EH (cell line): ENCODE measurements at places on chromosomes 6 and 20.

GRCh38 chr6:139361211-139361610, 13.2 kb downstream of the CITED2 start:
- no peak for DNase-seq

- peak; percentile 52 for DNase-seq
Observed at GRCh38 chr6:34491091-34491430, 25.2 kb downstream of the PACSIN1 start.

- no peak for DNase-seq
Observed at GRCh38 chr20:60579941-60580515, 621.8 kb downstream of the CDH26 start.

GRCh38 chr6:122202576-122203137, 196.8 kb upstream of the HSF2 start:
- peak; percentile 5 for DNase-seq

DNA sequence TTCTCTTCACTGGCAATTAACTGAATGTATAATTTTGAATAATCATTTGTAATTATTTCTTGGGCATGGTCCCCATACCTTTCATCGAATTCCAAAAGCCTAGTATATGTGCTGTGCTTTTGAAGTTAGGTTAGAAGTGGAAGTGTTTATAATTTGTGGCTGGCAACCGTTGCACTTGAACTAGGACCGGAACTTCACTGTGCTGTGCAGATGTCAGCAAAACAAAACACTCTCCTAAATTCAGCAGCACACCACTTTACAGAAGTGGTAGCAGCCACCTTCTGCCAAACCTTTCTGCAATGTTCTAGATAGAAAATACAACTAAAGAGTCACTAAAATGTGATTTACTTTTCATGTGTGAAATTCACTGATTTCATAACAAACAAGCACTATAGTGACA, 111.9 kb downstream of the FAM83B start:
- no peak for DNase-seq

GRCh38 chr20:41573955-41574354, 44.2 kb downstream of the CHD6 start:
- DNase-seq: no peak

- DNase-seq: no peak
Observed at GRCh38 chr6:97049253-97050011, 124.9 kb downstream of the KLHL32 start.

- no peak for DNase-seq
Observed at GRCh38 chr6:6284221-6284966, 36.1 kb downstream of the F13A1 start.

DNA sequence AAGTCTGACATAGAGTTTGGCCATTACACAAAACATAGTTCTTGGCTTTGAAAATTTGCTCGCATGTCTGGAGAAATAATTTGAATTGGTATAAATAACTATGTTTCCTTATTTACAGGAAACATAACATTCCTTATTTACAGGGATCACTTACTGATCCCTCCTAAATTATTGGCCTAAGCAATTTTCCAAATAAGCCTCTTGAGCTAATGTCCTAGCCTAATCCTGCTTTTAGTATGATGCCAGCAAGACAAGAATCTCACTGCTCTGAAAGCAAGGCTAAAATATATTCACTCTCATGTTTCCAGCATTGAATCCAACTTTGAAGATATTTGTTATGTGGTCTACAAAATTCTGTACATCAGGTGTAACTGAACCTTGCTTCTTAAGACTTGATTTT, 4.1 kb upstream of the TBC1D32 start:
- no peak for DNase-seq

- no peak for DNase-seq
Observed at GRCh38 chr6:149719531-149719930, 1.6 kb upstream of the LATS1 start.

- DNase-seq: no peak
Observed at GRCh38 chr20:25325997-25326396, 64.6 kb downstream of the ABHD12 start.

GRCh38 chr6:43170417-43170930, 595 bp upstream of the SRF start:
- DNase-seq: no peak

DNA sequence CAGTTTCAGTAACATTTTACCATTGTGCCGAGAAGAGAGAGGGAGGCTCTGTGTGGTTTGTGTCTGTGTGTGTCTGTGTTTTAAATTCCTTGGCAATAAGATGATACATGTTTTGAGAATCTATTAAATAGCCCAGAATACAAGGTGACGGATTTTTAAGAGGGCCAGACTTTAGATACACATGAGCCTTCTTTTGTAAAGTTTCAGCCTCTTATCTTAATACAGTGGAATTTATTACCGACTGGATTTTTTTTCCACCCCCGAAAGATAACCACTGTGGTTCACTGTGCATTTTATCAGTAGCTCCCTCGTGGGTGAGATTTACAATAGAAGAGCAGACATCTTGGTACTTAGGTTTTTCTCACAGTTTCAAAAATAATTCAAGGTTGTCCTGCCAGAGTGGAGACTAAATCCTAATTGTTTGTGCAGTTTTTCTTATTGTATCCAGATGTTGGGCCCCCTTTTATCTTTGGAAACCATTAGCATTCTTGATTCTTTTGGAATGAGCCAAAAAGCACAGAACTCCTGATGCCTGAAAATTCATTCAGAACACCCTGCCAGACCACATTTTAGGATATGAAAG, 49.9 kb downstream of the STK4 start:
- peak; percentile 79 for DNase-seq

DNA sequence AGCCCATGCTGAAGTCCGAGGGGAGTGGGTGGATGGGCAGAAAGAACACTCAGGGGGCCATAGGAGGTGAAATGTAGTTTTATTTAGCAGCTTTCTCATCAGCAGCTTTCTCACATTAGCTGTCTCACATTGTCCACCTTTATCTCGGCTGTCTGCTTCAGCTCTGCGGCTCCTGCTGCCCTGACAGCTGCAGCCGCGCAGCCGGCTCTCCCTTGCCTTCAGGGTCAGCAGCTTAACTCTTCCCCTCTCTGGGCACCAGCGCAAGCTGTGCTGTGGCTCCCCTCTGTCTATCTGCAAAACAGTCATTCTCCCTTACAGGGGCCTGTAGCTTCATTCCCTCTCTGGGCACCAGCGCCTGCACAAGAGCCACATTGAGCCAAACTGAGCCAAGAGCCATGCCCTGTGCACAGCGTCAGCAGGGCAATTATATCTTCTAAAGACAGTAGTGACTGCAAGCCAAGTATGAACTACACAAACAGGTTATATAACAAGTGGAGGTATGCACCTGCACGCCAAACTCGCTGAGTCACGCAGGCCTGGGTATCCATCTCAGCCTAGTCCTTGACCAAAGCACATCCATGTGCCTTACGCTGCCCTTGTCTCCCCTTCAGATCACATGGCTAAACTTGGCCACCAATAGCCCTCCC, 198.8 kb downstream of the EYA2 start:
- DNase-seq: no peak

GRCh38 chr6:144729502-144729901, 444.4 kb downstream of the UTRN start:
- DNase-seq: no peak

GRCh38 chr20:1827974-1828785, 67.0 kb upstream of the SIRPA start:
- no peak for DNase-seq

- DNase-seq: no peak
Observed at GRCh38 chr6:74505391-74505790, 700.5 kb downstream of the COL12A1 start.

- no peak for DNase-seq
Observed at GRCh38 chr6:15754706-15755079, 91.9 kb upstream of the DTNBP1 start.

DNA sequence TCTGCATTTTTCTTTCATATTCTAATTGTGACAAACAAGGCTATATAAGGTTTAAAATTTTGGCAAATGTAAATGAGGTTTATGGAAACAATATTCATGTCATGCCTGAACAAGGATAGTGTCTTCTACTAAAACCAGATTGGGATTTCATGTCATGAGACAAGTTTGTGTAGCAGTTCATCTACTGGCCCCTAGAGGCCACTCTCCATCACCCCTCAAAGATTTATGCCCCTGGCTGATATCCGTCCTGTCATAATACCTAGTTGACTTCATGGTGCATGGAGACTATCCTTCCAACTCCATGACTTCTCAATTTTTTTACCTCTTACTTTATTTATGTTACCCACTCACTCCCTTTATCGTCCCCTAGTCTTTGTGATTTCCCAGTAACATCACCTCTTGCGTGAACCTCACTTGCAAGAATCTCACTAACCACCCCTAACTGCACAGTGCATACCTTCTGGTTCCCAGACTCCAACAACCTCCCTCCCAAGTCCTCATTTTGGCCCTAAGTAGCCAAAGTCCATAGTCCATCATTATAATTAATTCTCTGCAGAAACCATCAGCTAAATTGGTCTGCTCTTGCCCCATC, 179.8 kb downstream of the TASP1 start:
- peak; percentile 52 for DNase-seq

- DNase-seq: no peak
Observed at GRCh38 chr6:137880746-137881521, 13.9 kb downstream of the TNFAIP3 start.

DNA sequence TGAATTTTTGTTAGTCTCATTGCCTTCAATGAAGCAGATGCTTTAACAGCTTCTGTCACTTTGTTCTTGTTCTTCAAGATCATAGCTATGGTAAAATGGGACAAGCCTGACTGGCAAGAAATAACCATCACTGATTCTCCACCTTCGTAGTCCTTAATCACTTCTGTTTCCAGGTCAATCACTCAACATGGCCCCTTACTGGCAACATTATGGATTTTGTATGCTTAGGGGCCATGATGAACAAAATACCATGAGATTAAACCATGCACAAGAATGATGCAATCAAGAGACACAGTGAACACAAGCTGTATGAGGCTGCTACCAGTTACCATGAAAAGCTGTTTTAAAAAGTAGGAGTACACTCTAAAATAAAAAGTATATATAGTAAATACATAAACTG, 32.8 kb downstream of the ADNP start:
- no peak for DNase-seq

- DNase-seq: no peak
Observed at GRCh38 chr6:108953681-108954080, 105.5 kb downstream of the ARMC2 start.

DNA sequence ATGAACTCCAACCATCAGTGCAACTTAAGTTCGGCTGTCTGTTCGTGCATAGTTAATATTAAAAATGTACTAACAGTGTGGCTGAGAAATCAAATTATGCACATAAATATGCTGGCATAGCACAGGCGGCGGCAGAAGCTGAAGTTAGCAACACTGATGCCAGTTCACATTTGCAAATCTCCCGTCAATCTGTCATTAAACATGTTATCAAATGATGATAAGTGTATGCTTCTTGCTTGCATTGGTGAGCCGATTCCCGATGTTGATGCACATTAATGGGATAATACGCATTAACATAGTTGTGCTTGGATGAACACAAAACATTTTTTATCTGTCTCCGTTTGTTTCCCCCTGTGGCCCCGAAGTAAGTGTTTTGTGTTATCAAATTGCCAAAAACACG, 309.4 kb downstream of the ZNF217 start:
- no peak for DNase-seq

GRCh38 chr6:151240791-151241642, 1.2 kb downstream of the AKAP12 start:
- peak; percentile 81 for DNase-seq

DNA sequence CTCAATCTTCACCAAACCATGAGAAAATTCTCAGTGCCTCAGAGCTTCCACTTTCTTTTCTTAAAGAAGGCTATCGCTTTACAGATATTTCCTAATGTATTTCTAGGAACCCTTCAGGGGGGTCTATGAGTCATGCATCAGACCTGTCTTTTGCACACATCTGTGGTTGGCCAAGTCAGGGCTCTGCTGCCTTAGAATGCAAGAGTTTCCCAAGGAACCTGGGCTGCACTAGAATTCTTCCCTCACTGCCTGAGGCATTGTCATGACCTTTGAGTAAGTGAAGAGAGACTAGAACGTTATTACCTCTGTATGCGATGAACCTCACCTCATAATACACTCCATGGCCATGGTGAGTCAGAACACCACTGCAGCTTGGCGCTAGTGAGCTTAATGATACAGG, 365.0 kb upstream of the ID4 start:
- peak; percentile 84 for DNase-seq

- DNase-seq: peak; percentile 58
Observed at GRCh38 chr6:71420095-71420692, 131.6 kb downstream of the OGFRL1 start.

DNA sequence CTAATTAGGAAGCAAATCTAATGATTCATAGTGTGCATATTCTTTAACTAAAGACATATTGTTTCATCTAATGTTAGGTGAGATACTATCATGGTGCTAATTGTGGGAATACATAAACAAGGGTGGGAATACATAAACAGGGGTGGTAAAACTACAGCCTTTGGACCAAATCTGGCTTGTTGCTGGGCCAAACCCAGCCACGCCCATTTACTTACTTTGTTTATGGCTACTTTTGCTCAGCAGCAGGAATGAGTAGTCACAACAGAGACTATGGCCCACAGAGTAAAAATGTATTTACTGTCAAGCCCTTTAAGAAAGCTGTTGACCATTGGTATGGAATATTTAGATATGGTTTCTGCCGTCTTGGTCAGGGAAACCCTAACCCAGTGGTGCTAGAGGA, 31.7 kb downstream of the FAM135A start:
- DNase-seq: no peak

DNA sequence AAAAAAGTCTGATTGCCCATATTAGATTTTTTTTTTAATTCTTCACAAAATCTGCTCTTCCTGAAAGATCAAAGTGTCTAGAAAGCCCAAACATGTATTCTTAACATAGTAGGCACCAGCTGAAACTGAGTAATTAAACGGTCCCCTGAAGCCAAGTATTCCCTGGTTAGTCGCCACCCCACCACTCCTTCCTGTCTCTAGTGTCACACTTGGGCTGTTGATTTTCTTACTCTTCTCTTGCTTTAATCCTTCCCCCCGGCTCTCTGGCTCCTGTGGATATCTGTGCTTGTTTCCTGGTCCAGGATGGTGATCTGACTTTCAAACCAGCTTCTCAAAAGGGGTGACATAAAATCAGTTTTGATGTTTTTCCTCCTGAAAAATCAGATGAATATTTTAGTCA, 162.9 kb downstream of the QKI start:
- DNase-seq: no peak

- no peak for DNase-seq
Observed at GRCh38 chr20:49707118-49707517, 6.6 kb downstream of the B4GALT5 start.

DNA sequence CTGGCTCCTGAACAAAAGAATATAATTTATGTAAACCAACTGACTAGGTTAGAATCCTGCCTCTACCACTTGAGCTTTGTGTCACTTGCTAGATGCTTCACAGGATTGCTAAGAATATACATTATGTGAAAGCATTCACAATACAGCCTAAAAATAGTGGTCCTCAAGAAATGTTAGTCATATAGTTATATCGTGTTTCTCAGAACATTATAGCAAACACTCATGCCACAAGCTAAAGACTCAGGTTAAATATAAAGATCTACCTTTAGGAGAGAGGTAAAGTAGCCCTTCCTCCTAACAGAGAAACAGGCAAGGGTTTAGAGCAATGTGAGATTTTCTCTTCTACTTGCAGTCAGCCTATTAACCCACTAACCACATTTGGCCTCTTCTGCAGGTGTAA, 17.8 kb upstream of the ALDH8A1 start:
- no peak for DNase-seq
